ENCODE measurements at places on chromosomes 7 and 10.

DNA sequence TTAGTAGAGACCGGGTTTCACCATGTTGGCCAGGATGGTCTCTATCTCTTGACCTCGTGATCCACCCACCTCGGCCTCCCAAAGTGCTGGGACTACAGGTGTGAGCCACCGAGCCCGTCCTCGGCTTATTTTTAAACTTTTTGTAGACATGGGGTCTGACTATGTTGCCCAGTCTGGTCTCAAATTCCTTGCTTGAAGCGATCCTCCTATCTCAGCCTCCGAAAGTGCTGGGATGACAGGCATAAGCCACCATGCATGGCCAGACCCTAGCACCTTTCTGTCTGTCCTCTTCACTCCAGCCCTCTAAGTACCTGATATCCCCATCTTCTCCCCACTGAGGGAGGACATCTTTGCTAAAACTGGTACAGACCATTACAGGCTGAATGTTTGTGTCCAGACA lies 41.4 kb downstream of the TMEM130 start:
- no peak for DNase-seq

- no peak for DNase-seq
These were observed 9.9 kb downstream of the RHEB start for GRCh38 chr7:151509670-151510333.

- no peak for DNase-seq
These were observed 37.2 kb upstream of the OPTN start for GRCh38 chr10:13062803-13063202.

DNA sequence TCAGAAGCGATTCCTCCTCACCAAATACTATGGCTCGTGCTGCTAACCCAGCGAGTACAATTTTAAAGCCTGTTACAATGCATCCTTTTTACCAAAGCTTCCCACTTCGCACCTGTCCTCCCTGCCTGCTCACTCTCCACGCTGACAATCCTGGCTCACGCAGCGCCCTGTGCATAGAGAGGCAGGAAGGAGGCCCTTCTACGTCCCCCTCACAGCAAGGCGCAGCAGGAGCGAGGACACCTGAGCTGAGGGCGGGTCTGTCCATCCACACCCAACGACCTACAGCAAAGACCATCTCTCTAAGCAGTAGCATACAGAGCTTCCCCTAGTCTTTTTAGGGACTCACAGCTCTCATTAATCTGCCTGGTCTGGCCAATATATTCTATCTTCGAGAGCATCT lies 46.0 kb downstream of the MKI67 start:
- no peak for DNase-seq

DNA sequence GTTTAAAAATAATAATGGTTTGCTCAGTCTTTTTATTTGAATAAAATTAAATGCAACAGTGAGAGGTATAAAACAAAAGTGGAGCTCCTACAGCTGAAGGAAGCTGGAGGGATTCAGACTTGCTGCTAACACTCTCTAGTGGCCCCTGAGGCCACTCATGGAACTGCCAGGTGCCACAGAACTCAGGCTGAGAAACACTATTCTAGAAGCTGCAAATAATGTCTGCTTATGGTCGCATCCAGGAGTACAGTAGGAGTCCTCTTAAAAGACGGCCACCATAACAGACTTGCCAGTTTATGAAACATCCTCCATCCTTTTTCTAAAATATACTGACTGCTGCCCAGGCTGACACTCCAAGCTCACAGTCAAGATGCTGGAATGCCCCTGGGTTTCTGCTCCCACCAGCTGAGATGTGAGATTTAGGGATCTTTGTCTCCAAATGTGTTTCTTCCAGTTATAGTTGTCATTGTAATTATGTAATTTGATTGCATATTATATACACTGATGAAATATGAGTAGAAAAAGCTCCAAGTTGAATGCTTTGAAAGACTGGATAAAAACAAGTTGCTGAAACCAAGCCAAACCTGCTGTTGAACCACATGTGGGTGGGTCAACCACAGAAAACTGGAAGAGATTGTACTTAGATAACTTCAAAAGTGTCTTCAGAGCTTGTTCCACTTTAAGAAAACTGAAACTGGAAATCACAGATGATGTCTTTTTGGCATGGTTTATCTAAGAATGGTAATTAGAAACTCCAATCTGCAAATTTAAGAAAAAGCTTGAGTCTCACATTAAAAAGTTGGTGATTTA lies 213.7 kb upstream of the AOAH start:
- peak; percentile 8 for DNase-seq

DNA sequence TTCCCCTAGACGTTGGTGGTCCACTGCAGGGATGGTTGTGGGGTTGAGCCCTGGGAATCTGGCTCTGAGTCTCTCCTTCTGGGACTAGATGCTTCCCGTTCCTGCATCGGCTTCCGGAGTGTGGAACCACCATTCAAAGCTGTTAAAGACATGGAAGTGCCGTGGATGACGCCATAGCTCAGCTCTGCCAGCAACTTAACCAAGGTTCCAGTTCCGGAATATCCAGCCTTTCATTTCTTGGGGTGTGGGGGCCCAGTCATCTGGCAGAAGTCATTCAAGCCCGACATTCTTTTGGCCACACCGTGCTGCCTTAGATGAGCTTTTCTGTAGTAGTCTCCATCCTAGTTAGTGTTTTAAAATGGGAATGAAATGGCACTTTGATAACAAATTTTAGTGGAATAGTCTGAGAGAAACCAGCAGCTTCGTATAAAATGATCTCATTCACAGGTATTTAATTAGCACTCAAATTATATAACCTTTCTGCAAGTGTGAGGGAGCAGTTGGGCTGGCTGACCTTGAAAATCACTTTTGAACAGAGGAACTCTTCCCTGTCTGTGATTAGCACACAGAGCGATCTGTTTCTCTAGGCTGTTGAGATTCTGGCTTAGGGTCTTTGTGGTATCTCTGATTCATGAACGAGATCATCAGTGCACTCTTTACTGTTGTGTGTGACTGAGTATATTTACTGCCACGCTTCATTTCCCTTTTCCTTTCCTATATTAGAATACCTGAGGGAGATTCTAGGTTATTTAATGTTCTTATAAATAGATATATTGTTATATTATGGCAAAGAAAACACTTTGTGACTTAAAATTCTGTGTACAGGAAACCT lies 19.9 kb downstream of the LMTK2 start:
- DNase-seq, result no peak

- no peak for DNase-seq
These were observed 117.7 kb upstream of the PODXL start for GRCh38 chr7:131674131-131674530.

DNA sequence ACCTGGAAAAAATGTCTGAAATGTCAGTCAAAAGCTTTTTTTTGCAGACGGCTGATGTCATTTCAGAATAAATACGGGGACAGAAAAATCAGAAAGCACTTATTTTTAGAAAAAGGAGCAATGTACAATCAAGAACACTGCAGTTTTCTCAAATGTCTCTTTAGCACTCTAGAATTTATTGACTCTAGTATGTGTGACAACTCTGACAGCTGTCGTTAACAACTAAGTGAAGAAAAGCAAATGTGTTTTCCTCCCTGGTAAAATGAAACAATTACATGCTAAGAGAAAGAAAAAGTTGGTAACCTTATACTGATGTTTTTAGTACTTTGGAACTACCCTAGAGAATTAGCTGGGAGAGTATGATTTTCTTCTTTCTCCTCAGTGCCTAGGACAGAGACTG lies 497.4 kb downstream of the GRM8 start:
- no peak for DNase-seq

DNA sequence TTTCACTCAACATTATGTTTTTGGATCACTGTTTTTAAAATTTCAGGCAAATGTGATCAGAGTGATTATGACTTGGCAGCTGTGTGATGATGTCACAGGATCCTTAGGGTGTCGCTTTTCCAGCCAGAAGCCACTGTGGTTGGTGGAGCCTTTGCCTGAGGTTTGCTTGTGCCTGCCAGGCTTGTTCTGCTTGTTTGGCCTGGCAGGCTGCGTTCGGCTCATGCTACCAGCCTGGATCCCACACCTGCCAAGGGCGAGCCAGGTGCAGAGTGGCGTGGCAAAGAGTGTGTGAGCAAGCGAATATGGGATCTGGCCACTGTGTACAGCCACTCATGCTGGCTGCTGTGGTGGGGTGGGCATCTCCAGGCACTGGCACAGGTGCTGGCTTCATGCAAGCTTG lies 55.7 kb downstream of the ADK start:
- DNase-seq, result no peak

- no peak for DNase-seq
These were observed 2.1 kb downstream of the SLC4A2 start for GRCh38 chr7:151061213-151062110.

GRCh38 chr7:129263168-129263567 lies 38.3 kb downstream of the AHCYL2 start:
- no peak for DNase-seq

DNA sequence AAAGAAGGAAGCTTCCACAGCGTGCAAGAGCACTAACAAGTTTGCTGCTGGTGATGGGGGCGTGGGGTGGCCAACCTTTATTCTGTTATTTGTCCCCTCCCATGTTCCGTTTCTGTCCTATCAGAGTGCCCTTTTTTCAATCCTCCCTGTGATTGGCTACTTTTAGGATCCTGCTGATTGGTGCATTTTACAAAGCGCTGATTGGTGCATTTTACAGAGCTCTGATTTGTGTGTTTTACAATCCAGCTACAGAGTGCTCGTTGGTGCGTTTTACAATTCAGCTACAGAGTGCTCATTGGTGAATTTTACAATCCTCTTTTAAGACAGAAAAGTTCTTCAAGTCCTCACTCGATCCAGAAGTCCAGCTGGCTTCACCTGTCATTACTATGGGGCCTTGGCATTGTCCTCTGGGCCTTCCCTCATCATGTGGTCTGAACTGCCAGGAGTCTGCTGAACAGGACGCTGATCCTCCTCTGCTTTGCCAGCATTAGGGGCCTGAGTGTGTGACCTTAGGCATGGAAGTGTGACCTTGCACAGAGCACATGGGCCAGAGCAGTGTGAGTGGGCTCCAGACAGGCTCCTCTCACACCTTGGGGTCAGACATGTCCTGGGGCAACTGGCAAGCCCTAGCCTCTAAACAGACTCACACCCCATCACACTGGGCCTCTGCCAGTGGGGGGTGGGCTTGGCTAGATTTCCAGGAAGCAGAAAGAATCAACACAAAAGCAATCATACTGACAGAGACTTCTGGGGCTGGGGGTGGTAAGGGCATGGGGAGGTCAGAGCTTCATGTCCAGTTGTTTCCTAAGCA lies 167.4 kb downstream of the PTPN20 start:
- no peak for DNase-seq

GRCh38 chr10:9762966-9763656 lies 1254.6 kb upstream of the CELF2 start:
- no peak for DNase-seq

DNA sequence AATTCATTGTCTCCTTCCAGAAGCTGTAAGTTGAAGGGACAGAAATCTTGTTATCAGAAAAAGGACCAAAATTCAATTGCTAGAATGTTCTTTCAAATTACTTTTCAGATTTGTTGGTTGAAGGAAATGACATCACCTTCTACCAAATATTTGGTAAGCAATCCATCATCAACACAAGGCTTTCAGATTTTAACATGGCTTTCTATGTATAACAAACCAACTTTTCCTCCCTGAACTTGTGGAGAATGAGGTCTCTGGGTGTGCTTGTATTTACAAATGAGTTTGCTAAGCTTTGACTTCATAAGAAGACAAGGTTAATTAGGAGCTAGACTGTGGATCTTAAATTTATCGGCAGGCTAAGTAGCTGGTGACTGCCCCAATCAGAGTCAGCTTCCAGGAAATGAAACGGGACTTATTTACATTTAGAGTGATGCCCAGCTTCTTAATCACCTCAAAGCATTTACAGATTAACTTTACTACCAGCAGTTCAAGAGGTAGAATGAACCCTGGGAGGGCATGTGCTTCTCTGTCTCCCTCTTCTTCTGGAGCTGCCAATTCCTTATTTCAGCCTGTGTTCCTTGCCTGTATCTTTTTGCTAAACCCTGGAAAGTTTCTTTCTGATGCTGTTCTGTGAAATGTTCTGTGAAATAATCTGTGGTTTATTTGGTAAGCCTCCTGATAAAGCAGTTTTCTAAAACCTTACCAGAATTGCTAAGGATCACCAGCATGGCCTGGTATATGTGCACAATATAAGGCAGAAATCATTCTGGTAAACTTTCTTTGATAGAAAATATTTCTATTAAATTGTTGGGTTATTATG lies 248.8 kb upstream of the FZD8 start:
- DNase-seq, result no peak

GRCh38 chr7:21300692-21301091 lies 127.2 kb upstream of the SP4 start:
- DNase-seq, result no peak

- DNase-seq, result peak; percentile 50
These were observed 25.7 kb downstream of the PRKAG2 start for GRCh38 chr7:151851145-151851751.

- DNase-seq, result no peak
These were observed 188.9 kb downstream of the ADAM12 start for GRCh38 chr10:126199221-126199998.

DNA sequence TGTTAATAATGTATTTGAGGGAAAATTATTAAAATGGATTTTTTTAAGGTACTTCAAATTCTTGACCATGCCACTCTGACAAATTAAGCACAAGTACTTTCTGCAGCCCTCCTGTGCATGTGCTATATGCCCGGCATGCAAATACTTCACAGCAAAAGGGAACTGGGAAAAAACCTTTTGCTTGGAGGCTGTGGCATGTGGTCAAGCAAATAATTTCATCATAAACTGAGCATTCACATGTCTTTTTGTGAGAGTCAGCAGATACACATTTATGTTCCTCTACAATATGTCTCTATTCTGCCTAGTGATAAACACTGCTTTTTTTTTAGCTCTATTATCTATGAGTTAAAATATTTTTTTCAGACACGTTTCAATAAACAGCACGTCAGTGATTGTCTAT lies 53.7 kb upstream of the SEMA3A start:
- DNase-seq, result no peak

DNA sequence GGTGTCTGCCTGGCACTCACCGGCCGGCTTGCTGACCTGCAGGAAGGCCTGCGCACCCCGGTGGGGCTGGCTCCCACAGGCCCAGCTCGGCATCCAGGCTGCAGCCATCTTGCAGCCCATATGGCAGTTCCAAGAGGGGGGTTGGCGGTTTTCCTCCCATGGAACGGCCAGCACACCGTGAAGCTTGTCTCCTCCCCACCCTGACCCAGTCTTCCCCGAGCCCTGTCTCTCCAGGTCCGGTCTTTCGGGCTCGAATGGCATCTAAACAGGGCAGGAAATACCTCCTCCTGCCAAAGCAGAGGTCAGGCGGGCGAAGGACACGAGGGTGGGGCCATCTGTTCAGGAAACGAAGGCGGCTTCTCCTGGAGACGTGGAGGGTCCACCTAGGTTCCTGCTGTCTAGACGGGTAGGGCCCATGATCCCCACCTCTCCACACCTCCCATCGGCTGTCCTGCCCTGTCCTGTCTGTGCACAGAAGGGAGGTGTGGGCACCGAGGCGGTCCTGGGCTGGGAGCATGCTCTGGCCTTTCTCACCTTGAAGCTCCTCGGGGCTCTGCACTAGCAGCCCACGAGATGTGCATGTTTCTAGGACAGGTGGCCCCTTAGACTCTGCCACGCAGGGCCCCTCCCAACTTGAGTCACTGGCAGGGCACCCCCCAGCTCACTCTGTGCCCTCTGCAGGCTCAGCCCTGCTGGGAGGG lies 113.7 kb upstream of the DIP2C start:
- no peak for DNase-seq

GRCh38 chr10:130636313-130636930 lies 500.2 kb downstream of the GLRX3 start:
- no peak for DNase-seq

All from activated CD4-positive, alpha-beta T cell treated with anti-CD3 and anti-CD28 coated beads, Interleukin-2, Interleukin-4, amounts not matched to agents 100 ng/mL and 50 ng/mL, durations not matched to agents 16 hours and 8 hours (primary cell).